ENCODE measurements at places on chromosomes 11 and 22.

DNA sequence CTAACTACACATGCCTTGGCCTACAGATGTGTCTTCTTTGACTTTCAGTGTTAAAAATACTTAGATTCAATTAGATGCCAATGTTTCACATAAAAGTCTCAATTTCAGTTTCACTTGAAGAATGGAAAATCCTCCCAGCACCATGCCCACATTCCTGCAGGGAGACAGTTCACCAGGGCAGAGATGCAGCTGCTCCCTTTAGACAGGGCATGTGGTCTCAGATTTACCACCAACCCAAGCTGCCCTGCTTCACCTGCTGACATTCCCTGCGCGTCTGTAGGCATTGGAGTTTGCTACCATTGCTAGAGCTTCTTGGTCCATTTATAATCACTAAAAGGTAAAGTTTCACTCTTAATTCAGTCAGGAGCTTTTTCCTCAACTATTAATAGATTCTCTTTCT is 113.9 kb downstream of the ARFGAP2 start:
- peak; percentile 58 for DNase-seq

DNA sequence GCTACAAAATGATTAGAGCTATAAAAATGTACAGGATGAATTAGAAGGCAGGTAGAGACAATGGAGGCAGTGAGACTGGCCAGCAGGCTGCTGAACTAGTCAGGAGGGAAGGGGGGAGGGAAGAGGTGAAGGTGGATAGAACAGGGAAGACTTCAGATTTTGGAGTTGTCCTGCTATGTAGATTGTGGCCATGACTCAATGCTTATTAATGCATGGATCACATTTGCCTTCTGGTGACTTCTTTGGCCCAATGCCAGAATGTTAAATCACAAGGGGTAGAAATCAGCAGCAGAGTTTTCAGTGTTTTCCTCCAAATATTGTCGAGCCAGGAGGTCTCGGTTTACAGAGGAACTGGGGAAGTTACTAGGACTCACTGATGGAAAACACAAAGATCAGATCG is 346.6 kb downstream of the AASDHPPT start:
- peak; percentile 84 for DNase-seq

DNA sequence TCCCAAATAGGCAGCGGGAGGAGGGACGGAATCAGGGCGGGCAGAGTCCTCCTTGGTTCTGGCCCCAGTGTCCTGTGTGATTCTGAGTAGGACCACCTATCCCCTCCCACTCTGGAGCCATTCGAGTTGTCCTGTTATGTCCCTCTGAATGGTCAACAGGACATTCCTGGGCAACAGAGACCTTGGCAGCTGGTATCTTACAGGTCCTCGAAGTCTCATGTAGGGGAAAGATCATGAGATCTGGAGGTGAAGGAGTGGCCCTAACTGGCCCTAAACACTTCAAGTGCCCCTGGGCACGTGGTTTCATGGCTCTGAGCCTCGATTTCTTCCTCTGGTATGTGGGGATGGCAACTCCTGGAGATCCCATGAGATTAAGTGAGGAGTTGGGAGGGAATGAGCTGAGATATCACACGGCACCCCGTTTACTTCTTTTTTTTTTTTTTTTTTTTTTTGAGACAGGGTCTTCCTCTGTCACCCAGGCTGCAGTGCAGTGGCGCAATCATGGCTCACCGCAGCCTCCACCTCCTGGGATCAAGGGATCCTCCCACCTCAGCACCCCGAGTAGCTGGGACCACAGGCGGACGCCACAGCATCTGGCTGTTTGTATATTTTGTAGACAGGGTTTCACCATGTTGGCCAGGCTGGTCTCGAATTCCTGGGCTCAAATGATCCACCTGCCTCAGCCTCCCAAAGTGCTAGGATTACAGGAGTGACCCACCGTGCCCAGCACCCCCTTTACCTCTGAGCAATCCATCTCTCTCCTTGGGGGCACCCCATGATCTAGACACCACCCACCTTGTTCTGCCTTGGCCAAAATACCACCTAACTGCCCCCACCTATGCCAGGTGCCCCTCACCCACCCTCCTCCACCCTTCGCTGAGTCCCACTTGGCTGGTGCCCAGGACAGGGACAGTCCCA is 6.8 kb downstream of the LIF start:
- no peak for DNase-seq

GRCh38 chr22:45976254-45977002 is 534 bp downstream of the WNT7B start:
- no peak for DNase-seq

DNA sequence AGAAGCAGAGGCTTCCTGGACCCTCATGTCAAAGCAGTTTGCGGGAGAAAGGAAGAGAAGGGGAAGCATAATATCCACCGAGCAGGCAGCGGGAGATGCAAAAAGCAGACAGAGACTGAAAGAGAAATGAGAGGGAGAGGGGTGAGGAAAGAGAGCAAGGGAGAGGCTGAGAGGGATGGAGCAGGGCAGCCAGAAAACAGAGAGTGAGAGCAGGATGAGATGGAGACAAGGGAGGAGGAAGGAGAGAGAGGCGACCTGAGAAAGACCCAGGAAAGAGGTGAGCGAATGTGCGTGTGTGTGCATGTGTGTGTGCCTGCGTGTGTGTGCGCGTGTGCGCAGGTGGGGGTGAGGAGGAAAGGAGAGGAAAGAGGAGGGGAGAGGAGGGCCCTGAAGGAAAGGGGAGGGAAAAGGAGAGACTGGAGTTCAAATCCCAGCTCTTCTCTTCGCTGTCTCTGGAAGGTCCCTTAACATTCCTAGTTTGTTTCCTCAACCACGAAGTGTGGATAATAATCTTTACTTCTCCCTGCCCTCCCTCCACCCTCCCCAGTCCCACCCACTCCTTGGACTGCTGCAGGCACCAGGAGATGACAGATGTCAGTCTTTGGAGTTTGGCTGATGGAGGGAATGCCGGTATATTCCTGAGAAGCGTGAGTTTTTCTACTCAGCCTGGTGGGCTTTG is 67.9 kb downstream of the ISX start:
- no peak for DNase-seq

- DNase-seq = peak; percentile 67
Observed at GRCh38 chr11:131748151-131749050, 378.0 kb downstream of the NTM start.

- DNase-seq = no peak
Observed at GRCh38 chr11:10459029-10459970, 4.2 kb downstream of the AMPD3 start.

GRCh38 chr11:130103296-130103814 is 33.7 kb downstream of the APLP2 start:
- peak; percentile 99 for DNase-seq

DNA sequence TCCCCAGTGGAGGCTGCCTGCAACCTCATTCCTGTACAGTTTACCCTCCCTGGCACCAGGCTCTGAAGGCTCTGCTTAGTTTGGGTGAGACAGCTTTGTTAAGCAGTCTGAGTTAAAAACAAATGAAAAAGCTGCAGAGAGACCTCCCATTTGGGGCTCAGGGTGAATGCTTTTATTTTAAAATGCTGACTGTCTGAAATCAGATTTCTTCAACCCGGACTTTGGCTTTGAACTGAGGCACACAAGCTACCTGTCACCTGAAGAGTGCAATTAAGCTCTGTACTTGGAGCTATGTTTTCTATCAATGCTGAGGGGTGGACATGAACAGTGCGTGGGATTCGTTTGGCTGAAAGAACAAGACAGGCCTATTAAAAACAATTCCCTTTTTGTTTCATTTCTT is 217.5 kb upstream of the SORL1-AS1 start:
- no peak for DNase-seq

- no peak for DNase-seq
Observed at GRCh38 chr22:50084614-50085021, 608 bp downstream of the MLC1 start.

GRCh38 chr11:12799334-12799835 is 125.2 kb downstream of the TEAD1 start:
- no peak for DNase-seq

- no peak for DNase-seq
Observed at GRCh38 chr11:106785913-106786650, 232.2 kb downstream of the GUCY1A2 start.

DNA sequence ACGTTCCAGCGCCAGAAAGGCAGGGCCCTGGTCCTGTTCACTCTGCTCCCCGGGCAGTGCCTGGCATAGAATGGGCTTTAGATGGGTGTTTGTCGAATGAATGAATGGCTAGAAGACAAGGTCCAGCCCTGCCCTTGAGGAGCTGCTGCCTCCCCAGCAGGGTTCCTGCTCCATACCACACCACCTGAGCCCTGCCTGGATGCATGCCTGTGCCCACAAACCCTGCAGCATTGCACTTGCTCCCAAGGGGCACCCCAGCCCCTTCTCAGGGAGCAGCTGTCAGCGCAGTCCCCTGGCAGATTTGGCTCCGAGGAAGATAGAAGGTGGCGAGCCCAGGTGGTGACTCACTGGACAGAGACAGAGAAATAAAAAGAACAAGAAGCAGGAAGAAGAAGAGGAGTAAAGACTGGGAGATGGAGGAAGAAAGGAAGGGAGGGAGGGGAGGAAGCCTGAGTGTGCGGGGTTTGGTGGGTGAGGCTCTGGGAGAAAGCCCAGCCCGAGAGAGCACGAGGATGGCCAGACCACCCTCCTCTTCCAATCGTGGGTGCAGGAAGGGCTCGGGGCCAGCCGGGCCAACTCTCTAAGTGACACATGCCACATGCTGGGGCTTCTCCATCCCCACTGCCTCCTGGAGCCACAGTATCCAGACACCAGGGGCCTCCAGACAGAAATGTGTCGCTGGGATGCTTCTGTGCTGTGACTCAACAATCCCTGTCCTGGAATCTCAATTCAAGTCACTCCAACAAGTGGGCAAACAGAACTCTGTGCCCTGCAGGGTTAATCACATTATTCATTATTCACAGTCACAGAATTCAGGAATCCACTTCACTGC is 1474.3 kb downstream of the BRD1 start:
- DNase-seq = no peak

DNA sequence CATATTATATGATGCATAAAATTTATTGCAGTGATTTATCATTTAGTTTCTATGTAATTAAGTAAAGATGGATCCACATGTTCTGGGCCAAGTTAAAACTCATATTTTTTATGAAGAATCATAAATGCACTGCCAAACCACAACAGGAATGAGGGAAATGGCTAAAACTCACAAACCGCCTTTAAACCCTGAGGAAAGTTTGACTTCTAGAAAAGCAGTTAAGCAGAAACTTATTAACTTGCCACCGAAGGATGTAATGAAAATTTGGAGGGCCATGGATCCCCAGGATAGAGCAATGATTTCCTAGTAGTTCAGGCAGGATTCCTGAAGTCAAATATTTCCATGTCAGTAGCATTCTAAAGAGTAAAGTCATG is 218.3 kb upstream of the CTSC start:
- DNase-seq = peak; percentile 34
